EH (cell line): ENCODE measurements at places on chromosomes 11 and 22.

GRCh38 chr22:40422558-40423309 is 52.3 kb downstream of the SGSM3 start:
- no peak for DNase-seq

DNA sequence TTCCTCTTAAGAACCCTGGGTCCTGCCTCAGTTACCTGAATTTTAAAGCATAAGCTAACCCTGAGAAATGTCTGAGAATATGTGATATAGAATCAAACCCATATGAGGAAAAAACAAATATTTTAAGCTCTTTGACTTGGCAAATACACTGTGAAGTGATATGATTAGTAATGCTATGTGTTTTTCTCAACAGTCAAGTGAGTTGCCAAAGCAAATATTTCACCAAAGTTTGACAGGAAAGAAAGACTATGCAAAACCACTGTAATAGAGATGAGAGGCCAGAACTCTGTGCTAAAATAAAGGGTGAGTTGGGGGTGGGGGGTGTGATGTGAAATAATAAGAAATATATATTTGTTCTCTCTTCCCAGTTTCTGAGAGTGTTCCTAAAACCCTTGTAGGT is 613.5 kb upstream of the CCDC179 start:
- DNase-seq: no peak

GRCh38 chr11:65291613-65292012 is 23.1 kb upstream of the CDC42EP2 start:
- DNase-seq: peak; percentile 87

- peak; percentile 65 for DNase-seq
These were observed 36.9 kb downstream of the PACS1 start for GRCh38 chr11:66106786-66107599.

DNA sequence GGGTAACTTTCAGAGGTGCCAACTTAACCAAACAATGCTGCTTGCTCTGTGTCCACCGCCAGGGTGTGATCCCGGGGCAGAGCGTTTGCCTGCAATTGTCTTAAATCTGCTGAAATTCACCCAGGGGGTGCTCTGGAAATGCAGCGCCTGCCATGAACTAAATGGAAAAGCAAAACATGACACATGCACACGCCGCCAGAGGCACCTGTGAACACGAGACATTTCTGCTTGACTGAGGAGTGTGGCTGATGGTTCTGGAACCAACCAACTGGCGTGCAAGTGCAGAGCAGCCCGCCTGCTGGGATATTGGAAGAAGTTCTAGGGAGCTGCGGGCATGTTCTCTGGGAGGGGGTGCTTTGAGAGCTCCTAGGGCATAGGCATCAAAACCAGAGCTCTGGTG is 30.4 kb downstream of the DSCAML1 start:
- no peak for DNase-seq

DNA sequence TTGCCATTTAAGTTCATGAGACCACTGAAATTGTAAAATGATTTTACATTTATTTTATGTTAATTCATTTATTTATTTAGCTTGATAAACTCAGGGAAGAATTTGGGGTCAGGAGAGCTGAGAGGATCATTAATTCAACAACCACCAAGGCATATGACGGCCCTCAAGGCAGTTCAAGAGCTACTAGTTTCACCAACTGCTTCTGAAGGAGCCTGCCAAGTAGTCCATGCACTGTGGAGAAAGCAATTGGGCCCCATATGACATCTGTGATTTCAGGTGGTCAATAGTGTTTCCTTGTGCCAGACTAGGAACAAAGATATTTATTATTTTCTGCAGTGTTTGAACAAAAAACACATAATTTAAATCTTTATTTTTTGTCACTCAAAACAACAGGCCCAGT is 236.4 kb downstream of the CASP12 start:
- no peak for DNase-seq

GRCh38 chr11:107563702-107564101 is 1.8 kb downstream of the ALKBH8 start:
- DNase-seq: peak; percentile 74

DNA sequence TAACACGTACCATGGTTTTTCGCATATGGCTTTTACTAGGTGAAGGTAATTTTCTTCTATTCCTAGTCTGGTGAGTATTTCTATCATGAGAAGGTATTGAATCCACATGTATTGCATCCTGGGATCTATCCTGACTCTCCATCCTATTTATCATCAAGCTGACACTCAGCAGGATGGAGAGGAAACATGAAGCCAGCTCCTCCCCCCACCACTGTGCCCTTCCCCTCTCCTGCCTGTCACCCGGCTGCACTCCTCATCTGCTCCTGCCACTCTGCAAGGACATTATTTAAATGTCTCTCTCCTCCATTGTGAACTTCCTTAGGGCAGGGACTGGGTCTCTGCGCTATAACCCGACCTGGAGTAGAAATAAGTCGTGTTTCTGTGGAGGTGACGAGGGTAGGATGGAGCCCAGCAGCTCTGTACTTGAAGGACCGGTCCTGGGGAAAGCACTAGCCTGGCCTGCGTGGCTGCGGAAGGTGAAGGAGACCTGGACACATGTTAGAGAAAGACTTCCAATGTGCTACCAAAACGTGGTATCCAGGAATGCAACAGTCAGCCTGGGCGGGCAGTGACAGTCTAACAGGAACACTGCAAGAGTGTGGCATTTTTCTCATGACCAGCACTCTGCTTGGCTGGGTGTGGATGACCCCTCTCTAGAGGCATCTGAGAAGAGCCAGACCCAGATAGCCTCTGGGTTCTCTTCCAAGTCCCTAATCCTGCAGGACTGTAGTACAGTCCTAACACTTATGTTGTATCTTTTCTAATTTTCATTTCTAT is 111.2 kb downstream of the MICAL3 start:
- DNase-seq: peak; percentile 61

- DNase-seq: no peak
These were observed 15.1 kb downstream of the TBX1 start for GRCh38 chr22:19775496-19776325.

DNA sequence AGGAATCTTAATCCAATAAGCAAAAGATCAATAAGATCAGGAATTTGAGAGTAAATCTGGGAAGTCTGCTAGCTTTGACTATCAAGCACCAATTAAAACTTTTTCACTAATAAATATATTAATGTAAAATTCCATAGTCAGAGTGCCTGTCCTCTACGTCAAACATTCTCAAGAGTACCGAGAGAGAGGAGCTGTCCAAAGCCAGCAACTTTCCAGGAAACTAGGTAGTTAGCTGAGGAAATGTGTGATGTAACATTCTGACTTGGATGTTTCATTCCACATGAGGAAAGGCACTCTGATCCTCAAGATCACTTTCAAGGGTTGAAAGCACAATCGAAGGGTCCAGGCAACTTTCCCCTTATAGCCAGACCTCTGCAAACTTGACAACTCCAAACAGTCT is 113.2 kb downstream of the STK33 start:
- no peak for DNase-seq

- DNase-seq: peak; percentile 94
These were observed 7.3 kb upstream of the AHNAK start for GRCh38 chr11:62553839-62554361.

GRCh38 chr22:47280301-47280700 is 517.9 kb downstream of the TBC1D22A start:
- no peak for DNase-seq

DNA sequence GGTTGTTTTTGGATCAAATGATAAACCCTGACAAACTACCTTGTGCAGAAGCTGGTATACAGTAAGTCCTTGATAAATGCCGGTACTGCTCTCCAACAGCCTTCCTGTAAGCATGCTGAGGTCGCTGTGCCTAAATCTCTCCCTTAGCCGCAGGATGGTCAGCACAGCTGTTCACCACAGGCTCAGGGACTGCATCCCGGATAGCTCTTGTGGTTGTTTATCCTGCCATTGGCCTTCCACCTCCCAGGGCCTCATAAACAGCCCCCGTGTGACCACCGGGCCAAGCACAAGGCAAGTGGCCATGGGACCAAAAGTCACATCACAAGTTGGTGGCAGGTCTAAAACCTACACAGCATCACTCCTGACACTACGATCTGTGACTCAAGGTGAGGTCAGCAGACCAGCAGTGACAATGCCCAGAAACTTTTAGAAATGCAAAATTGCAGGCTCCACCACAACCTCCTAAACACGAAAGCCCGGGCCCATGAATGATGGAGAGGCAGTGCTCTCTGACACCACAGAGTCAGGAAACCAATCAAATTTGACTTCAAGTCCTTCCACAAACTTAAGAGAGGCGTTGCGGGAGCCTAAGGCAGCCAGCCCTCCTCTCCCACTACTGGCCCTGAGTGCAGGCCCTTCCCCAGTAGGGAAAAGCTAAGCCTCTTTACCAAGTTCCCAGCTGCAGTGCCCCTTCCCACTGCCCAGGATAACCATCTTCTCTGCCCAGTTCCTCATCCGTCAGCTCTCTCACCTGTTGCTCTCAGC is 3.9 kb downstream of the SPATA19 start:
- no peak for DNase-seq

GRCh38 chr11:112050721-112051120 is 23.1 kb downstream of the PIH1D2 start:
- DNase-seq: no peak

GRCh38 chr11:34203377-34203871 is 98.0 kb downstream of the NAT10 start:
- DNase-seq: no peak

DNA sequence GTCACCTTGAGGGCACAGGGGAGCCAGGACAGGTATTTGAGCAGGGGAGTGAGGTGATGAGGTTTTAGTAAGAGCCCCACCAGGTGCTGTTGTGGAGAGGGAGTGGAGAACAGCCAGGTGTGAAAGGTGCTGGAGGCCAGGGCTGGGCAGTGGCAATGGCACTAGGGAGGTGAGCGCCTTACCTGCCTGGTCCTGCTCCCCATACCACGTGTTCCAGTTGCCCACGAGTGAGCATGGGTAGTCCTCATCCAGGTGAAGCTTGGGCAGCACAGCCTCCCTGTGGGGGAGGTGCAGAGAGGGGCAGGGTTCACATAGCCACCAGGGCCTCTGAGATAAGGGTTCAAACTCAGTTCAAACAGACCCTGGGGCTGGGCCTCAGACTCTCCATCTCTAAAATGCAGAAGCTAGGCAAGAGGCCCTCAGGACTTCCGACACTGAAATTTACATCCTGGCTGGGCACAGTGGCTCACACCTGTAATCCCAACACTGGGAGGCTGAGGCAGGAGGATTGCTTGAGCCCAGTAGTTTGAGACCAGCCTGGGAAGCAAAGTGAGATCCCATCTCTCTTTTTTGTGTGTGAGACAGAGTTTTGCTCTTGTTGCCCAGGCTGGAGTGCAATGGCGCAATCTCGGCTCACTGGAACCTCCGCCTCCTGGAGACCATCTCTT is 11.8 kb downstream of the NIPSNAP1 start:
- DNase-seq: no peak

GRCh38 chr22:46031557-46031956 is 54.6 kb upstream of the WNT7B start:
- no peak for DNase-seq

DNA sequence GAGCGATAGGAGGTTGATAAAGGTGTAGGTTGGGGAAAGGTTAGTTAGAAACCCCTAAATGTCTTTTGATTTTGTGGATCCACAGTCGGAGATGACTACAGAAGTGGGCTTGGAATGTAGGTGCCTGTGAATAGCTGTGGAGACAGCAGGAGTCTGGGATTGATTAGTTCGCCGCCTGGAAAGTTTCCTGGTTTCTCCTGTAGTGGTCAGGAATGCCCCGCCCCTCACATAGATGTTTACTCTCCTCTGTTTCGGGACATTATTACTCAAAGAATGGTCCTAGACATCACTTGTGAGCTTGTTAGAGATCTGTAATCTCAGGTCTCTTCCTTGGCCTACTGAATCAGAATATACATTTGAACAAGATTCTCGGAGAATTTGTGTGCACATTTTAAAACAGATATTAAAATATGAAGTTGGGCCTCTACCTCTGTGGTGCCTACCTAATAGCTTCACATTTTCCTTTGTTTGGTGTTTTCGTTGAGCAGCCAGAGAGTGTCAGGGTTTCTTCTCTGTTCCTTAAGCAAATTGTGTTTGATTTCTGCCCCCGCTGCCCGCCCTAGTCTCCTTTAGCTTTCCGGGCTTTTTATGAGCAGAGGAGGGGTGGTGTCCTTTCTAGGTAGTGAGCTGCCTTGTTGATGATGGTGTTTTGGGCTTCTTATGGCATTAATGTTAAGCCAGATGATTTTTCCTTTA is 89.4 kb downstream of the PPP6R3 start:
- peak; percentile 15 for DNase-seq

GRCh38 chr22:48365386-48365785 is 1462.3 kb downstream of the BRD1 start:
- DNase-seq: no peak

GRCh38 chr11:73648571-73649046 is 2.2 kb downstream of the PLEKHB1 start:
- DNase-seq: no peak

DNA sequence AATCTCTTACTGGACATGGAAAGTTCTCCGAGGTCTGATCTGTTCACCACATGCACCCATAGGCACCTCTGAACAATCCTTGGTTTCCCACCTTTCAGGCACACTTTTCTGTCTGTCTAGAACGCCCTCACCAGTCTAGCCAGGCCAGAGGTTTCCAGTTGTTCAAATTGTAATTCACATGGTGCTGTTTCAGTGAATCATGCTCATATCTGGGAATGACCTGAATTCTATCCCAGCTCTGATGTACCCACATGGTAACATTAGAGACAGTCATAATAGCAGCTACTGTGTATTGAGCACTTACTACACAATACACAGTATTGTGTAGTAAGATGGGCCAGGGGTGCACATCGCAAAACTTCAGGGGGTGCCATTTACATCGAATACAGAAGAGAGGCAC is 138.2 kb downstream of the COMMD9 start:
- peak; percentile 39 for DNase-seq

DNA sequence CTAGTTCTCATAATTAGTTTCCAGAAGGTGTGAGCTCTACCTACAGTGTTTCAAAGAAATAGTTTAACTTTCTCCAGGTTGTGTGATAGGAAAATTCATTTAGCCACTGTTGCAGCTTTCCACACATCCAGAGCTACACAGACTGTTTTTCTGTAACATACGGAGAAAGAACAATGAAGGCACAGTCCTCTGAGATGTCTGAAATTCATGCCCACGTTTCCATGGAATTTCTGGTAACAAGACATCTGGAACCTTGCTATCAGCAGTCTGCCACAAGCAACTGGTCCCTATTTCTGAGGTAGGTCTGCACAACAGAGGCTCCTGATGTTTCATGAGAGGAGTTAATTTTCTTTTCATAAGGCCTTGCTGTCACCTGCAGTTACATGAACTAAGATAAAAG is 273.3 kb upstream of the C11orf87 start:
- DNase-seq: no peak

DNA sequence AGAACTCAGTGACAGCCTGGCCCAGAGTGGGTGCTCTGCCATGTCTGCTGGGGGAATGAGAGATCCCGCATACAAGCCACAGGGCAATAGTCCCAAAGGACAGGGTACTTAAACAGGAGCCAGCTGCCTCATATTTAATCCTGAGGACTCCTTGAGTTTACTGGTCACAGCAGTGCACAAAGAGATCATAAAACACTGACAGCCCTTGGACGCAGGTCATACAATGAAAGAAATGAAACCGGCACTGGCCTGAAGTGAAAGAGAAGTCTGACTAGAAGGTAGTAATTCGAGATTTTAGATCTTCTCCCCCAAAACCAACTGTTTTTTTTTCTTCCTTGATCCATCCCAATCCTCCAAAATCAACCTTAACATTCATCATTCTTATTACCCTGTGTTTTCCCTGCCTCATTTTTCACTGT is 299.8 kb upstream of the SYN3 start:
- no peak for DNase-seq
